ENCODE measurements at places on chromosomes 4 and X. TPM values are rescaled to one million over a fixed set of nuclear protein-coding genes. Genes with fewer than 3 reads are reported as not detected.

ZNF157 gene
- 0.16 TPM for total RNA-seq

AMOT gene
- total RNA-seq: 7.2 TPM

NPY1R gene
- 1.3 TPM for total RNA-seq

CXCR3 gene
- not detected for total RNA-seq

MANBA gene
- 27.3 TPM for total RNA-seq

SPARCL1 gene
- 4.0 TPM for total RNA-seq

Measured in osteocyte (in vitro differentiated cells).